ENCODE measurements at places on chromosomes 2 and 18. TPM values are rescaled to one million over a fixed set of nuclear protein-coding genes. Genes with fewer than 3 reads are reported as not detected.
A peak's percentile ranks its signal among the peaks of the same experiment; 100 is the strongest.

DNA sequence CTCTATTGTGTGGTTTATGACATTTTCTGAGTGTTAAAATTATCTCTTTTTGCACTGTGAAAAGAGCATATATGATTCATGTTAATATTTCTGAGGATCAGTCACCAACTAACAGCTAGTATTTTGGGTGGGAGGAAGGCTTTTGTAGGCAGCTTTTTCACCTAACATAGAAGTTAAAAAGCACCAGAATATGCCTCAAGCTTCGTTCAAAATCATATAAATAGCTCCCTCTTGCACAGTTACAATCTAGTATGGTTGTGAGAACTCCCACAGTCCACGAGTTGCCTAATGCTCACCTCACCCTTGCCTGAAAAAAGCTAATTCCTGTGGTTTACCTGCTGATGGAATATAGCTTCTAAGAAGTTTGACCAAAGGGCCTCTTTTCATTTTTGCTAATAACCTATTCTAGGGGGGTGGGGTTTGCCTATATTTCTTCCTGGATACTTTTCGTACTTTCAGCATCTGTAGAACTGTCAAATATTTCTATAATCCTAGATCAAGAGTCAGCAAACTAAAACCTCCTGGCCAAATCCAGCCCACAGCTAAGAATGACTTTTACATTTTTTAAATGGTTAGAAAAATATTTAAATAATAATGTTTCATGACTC is 167.1 kb upstream of the FOSL2 start:
- H3K4me3 ChIP-seq, result no peak overlapping the region
- peaks cover 9% of the 10 kb centered on the region for H3K4me1 ChIP-seq
- DNase-seq, result no peak
- no peaks in the 10 kb centered on the region for H3K27me3 ChIP-seq
- peak overlapping the region; percentile 81 for H3K27ac ChIP-seq

DNA sequence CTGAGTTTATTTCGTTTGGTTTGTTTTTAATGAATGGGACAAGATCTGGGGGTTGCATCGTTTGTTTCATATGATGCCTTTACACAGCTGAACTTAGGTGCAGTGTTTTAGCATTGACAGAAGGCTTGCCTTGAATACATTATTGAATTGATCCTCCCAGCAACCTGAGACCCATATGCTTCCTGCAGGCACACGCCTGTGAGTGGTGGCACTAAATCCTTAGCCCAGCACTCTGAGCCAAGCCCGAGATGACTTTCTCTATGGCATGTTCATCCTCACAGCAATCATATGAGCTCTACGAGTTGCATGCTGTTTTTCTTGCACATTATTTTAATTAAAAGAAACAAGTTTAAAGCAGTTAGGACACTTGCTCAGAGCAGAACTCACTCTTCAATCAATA is 47.8 kb upstream of the AGAP1 start:
- H3K4me3 ChIP-seq, result no peak overlapping the region
- no peak for DNase-seq
- H3K27me3 ChIP-seq, result no peaks in the 10 kb centered on the region

- no peaks in the 10 kb centered on the region for H3K36me3 ChIP-seq
- H3K27me3 ChIP-seq, result peaks cover 2% of the 10 kb centered on the region
- no peaks in the 10 kb centered on the region for H3K4me1 ChIP-seq
- H3K4me3 ChIP-seq, result no peak overlapping the region
- no peak for DNase-seq
Observed at GRCh38 chr18:23099621-23100020, 35.7 kb upstream of the CABLES1 start.

DNA sequence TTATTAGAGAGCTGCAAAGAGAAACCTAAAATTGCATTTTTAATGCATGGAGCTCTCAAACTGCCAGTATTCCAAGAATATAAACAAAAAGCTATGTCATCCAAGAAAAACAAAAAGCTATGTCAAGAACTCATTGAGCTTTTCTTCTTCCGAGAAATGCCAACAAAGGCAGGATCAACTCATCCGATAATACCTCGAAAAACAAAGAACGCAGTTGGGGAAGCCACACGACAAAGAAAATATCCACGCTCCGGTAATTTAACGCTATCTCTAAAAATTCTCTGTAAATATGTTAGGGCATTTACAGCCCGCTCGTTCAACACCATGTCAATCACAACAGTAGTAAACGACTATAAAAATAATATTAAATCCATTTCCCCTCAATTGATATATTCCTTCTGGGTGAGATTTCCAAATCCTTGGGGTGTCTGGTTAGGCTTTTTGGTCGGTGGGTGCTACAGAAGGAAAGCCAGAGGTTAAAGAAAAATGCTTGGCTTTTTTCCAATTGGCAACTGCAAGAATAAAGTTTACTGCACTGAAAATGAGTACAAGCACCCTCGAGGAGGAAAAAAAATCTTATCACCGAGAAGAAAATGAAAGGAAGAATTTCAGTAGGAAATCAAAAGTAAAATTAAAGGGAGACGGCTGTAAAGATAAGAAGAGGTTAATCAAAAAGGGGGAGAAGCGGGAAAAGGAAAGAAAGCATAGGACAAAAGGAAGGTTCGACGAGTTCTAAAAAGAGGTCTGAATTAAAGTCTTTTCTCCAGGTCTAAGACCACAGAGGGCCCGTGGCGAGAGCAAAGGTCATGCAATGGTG is 856 bp downstream of the TIA1 start:
- peak overlapping the region; percentile 86 for H3K4me3 ChIP-seq
- H3K27ac ChIP-seq, result peak overlapping the region; percentile 96
- H3K36me3 ChIP-seq, result no peaks in the 10 kb centered on the region
- H3K27me3 ChIP-seq, result no peaks in the 10 kb centered on the region

- peak; percentile 73 for DNase-seq
- peaks cover 5% of the 10 kb centered on the region for H3K27me3 ChIP-seq
- no peaks in the 10 kb centered on the region for H3K4me1 ChIP-seq
Observed at GRCh38 chr2:85066874-85067351, 66.3 kb upstream of the TCF7L1 start.

DNA sequence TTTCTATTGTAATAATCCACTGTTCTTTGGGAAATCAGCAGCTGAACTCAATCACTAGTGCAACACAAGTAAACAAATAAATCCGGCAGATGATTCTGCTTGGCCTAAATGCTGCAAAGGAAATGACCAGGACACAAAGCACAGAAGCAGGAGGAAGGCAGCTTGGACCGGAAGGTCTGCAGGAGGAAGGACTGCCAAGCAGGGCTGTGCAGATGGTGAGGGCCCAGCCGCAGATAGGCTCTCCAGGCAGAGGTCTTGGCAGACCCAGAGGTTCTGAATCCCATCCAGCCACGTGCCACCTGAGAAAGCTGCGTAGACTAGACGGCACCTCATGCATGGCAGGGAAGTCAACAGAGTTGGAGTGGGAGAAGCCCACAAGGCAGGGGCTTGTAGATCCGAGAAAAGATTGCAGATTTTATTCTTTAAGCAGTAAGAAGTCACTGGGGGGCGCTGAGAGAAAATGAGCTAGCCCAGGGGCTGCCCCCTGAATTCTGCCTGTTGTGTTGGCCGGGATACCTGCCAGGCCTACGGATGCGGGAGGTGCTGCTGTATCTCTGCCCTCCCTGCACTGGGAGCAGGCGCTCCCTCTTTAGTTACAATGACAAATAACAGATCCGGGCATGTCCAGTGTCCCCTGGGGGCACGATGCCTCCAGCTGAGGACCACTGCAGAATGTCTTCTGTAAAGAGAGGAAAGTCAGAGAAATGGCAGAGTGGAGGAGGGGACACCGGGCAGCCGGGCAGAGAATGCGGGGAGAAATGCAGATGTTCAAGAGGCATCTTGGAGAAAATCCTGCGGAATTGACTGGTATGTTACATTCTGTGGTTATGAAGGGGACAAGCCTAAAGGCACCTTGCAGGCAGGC is 153.5 kb downstream of the PXDN start:
- H3K36me3 ChIP-seq, result no peaks in the 10 kb centered on the region
- DNase-seq, result no peak
- H3K27me3 ChIP-seq, result no peaks in the 10 kb centered on the region
- no peak overlapping the region for H3K27ac ChIP-seq

DNA sequence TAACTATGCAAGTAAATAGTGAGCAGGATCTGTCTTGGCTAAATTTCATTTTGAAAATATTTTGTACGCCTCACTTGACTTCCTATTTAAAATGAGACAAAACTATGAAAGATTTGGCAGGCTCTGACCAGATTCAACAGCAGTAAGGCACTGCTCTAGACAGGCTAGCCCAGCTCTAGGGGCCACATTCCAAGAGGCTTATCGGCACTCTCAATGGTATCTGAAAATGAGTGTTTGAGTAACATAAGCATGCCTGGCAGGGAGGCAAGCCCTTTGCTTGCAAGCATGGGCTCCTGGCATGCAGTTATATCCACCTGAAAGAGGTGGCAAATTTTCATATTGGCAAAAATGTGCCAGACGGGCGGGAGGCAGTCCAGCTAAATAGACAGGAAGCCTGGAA is 10.5 kb downstream of the CAPN13 start:
- no peaks in the 10 kb centered on the region for H3K27me3 ChIP-seq
- DNase-seq, result no peak
- H3K27ac ChIP-seq, result no peak overlapping the region
- H3K4me3 ChIP-seq, result no peak overlapping the region

- H3K27ac ChIP-seq, result no peak overlapping the region
- no peak overlapping the region for H3K4me3 ChIP-seq
- peaks cover 5% of the 10 kb centered on the region for H3K4me1 ChIP-seq
- H3K36me3 ChIP-seq, result peaks cover 21% of the 10 kb centered on the region
Observed at GRCh38 chr2:27060323-27060722, 8.9 kb downstream of the AGBL5 start.

AFF3 gene
- total RNA-seq, result 0.50 TPM

UGT1A8 gene
- not detected for total RNA-seq

All from fibroblast of lung (primary cell).